ENCODE measurements at places on chromosomes 5 and 9. TPM values are rescaled to one million over a fixed set of nuclear protein-coding genes. Genes with fewer than 3 reads are reported as not detected.

PLCXD3 gene
- 0.04 TPM for total RNA-seq

SLCO6A1 gene
- total RNA-seq = not detected

GABRA1 gene
- not detected for total RNA-seq

MAMDC2 gene
- total RNA-seq = 8.7 TPM

FOXD4L4 gene
- not detected for total RNA-seq

KLHL3 gene
- total RNA-seq = 3.0 TPM

EMB gene
- 69.2 TPM for total RNA-seq

PCDHGA7 gene
- 2.2 TPM for total RNA-seq

ALDH1A1 gene
- total RNA-seq = 18.5 TPM

MLANA gene
- total RNA-seq = 15.5 TPM

GFI1B gene
- total RNA-seq = not detected

MAST4 gene
- total RNA-seq = 53.1 TPM

CSF1R gene
- total RNA-seq = 17.9 TPM

MFAP3 gene
- total RNA-seq = 43.3 TPM

NRG2 gene
- total RNA-seq = 5.3 TPM

SPINK4 gene
- not detected for total RNA-seq

SOX30 gene
- total RNA-seq = not detected

FOXD4L3 gene
- total RNA-seq = not detected

PCDHB12 gene
- 3.2 TPM for total RNA-seq

STING1 gene
- 11.3 TPM for total RNA-seq

LRRC14B gene
- not detected for total RNA-seq

CCDC192 gene
- not detected for total RNA-seq

FBP2 gene
- not detected for total RNA-seq

IL17B gene
- not detected for total RNA-seq

PHYHD1 gene
- total RNA-seq = 51.1 TPM

ZDHHC11 gene
- total RNA-seq = 3.4 TPM

PCDHB11 gene
- total RNA-seq = 0.63 TPM

CFAP90 gene
- total RNA-seq = not detected

KCNN2 gene
- 0.17 TPM for total RNA-seq

PGM5 gene
- total RNA-seq = 9.8 TPM

TMEM250 gene
- total RNA-seq = 54.8 TPM

LCN10 gene
- total RNA-seq = 0.61 TPM

AGXT2 gene
- not detected for total RNA-seq

PALM2AKAP2 gene
- total RNA-seq = 3.3 TPM

PITX1 gene
- 0.25 TPM for total RNA-seq

CYFIP2 gene
- 4.1 TPM for total RNA-seq

NPR2 gene
- total RNA-seq = 19.1 TPM

CTXN3 gene
- total RNA-seq = not detected

TAS2R1 gene
- total RNA-seq = not detected

GDNF gene
- 0.80 TPM for total RNA-seq

PCDHB6 gene
- total RNA-seq = 1.3 TPM

RHOBTB3 gene
- 16.7 TPM for total RNA-seq

PCDHAC1 gene
- total RNA-seq = not detected

SEMA5A gene
- total RNA-seq = 21.3 TPM

GADD45G gene
- 48.9 TPM for total RNA-seq

SUSD3 gene
- total RNA-seq = 2.8 TPM

NFIB gene
- total RNA-seq = 145 TPM

IFNA2 gene
- total RNA-seq = not detected

PCDHB15 gene
- total RNA-seq = 1.1 TPM
